Umbilical cord (tissue), 2 donors: ENCODE measurements at places on chromosomes 4 and X.
A peak's percentile ranks its signal among the peaks of the same experiment; 100 is the strongest.

DNA sequence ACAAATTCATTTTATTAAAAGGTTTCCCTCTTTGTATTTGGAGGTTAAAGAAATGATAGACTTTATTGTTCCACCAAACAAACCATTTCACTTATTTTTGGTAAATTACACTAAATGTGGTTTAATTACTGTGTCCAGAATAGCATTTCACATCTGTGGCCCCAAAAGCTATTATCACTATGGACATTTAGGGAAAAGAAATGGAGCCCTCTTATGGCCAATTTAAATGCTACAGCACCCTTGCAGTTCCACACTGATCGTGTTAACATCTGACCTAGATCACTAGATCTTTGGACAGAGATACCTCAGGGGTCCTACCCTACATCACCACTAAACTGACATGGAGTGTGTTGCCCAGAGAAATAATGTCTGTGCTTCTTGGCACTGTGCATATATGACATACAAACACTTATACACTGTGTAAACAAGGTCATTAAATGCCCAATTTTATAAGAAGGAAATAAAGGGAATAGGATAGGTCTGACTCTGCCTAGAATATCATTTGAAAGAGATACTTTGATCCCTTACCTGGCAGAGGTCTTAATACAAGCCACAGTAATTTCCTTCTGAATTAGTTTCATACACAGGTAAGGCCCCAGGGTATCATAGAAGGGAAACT, 163.9 kb downstream of the KDR start:
- DNase-seq, result peak; percentile 47

DNA sequence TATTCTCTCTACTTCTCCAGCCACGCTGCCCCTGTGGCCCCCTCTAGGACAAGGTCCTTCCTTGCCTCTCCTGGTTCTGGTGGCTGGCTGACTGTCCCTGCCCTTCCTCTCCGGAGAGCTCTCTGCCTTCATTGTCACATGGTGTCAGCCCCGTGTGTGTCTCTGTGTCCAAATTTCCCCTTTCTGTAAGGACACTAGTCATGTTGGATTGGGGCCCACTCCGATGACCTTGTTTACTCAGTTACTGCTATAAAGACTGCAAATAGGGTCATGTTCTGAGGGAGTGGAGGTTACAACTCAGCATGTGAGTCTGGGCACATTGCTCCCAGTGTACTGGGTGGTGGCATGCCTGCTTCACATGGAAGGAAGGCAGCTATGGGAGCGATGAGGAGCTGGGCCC, 129.5 kb upstream of the PSAPL1 start:
- DNase-seq, result no peak

- DNase-seq, result no peak
Observed at GRCh38 chr4:106301393-106302061, 14.5 kb downstream of the TBCK start.

- DNase-seq, result no peak
Observed at GRCh38 chrX:75989806-75990590, 182.9 kb upstream of the PBDC1 start.

DNA sequence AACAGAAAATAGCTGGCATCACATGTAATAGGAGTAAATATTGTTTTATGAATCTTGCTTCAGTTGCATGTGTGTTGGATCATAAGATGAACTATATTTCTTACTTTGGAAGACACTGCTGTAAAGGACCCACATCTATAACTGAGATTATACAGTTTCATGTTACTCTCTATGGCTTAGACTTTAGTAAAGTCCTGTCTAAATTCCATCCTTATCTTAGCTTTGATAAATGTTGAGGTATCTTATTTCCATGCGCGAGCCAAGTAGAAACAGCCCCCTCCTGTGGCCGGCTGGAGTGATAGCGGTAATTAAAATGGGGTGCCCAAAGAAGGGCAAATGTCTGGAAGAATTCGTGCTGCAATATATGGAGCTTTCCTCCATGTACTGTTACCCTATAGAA, 43.0 kb downstream of the CCDC158 start:
- DNase-seq, result peak; percentile 67

GRCh38 chr4:44446191-44446590, 2.4 kb downstream of the KCTD8 start:
- DNase-seq, result no peak

DNA sequence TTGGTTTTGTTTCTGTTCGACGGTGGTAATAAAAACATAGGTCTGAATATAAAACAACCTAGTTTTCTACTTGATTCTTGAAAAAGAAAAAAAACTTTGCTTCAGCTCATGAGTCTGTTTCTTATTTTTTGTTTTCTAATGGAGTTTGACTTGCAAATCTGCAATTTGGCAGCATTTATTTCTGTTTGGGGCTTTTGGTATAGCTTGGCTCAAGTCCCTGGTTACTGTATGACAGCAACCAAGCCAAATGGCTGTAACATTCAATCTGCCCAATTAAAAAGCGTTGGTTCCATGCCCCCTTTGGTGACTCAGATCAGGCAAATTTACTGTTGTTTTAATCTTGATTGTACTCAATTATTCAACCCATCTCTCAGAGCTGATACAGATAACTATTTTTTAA, 263.4 kb downstream of the GRIA3 start:
- no peak for DNase-seq

- DNase-seq, result no peak
Observed at GRCh38 chr4:14749910-14750309, 252.4 kb upstream of the CPEB2 start.

DNA sequence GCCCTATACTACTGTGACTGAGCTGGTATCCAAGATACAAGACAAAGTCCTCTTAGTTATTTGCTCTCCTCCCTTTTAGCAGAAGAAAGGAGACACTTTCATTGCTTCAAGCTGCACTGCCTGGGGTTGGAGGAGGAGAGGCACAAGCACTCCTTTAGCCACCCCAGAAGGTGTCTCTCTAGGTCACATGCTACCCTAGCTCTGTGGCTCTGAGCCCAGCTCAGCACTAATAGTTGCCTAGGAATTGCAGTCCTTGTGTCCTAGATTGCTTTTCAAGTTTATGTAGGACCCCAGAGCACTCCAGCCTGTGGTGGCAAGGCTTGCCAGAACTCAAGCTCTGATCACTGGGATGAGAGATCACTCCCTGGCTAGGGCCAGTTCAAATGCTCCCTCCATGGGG, 24.4 kb upstream of the LHFPL1 start:
- no peak for DNase-seq
